Activated T-helper 17 cell treated with anti-CD3 and anti-CD28 coated beads, Interleukin-2, amount 50 U/mL, for 72 hours (primary cell): ENCODE measurements at places on chromosomes 6 and 20. TPM values are rescaled to one million over a fixed set of nuclear protein-coding genes. Genes with fewer than 3 reads are reported as not detected.

PROKR2 gene
- not detected for total RNA-seq

HLA-DQA2 gene
- total RNA-seq, result 0.17 TPM

SIRPD gene
- not detected for total RNA-seq

DEFB124 gene
- not detected for total RNA-seq

FOXQ1 gene
- total RNA-seq, result not detected

VSTM2L gene
- total RNA-seq, result not detected

BIRC7 gene
- not detected for total RNA-seq

ATXN1 gene
- total RNA-seq, result 115 TPM

SLC22A3 gene
- total RNA-seq, result not detected

MUCL3 gene
- not detected for total RNA-seq

MAP1LC3A gene
- 4.6 TPM for total RNA-seq

MMP24 gene
- total RNA-seq, result not detected

- no peak for ATAC-seq
These were observed 258.1 kb downstream of the BMP2 start for GRCh38 chr20:7025635-7026034.

DNA sequence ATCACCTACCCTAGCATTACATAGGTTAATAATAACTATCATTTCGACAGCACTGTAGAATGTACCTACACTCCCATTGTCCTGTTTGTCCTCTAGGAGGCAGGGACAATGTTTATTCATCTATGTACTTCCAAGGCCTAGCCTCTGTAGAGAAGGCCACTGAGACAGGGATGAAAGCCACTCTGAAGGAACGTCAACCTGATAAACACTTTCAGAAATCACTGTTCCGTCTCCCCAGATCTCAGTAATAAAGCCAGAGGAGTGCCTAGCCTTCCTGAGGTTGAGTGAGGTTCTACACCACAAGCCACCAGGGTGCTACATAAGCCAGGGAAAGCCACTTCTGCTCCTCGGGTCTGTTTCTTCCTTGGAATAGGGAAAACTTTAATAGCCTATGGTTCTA, 44.8 kb downstream of the POPDC3 start:
- no peak for ATAC-seq

DNA sequence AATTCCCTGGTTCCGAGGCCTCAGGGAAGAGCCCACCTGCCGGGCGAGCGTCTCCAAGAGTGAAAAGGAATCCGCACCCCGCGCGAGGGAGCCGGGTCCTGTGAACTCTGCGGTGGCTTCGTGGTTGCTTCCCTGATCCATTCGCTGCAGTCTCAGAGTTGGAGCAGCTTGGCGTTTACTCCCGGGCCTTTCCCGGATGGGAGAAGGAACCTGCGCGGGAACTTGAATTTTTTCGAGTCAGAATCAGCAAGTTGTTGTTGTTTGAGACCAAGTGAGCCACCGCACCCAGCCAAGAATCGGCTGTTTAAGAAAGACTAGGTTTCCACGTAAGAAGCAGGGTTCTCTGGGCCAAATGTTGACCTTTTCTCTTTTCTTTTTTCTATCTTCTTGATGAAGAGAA, 12.9 kb downstream of the PRSS16 start:
- ATAC-seq, result no peak

- no peak for ATAC-seq
These were observed at the start of gene NHSL1 for GRCh38 chr6:138499303-138500018. TSS of gene NHSL1 (minus strand) at chr6:138499494. CDS start at chr6:138499290, 204 bp downstream.

- ATAC-seq, result no peak
These were observed 47.4 kb upstream of the DDR1 start for GRCh38 chr6:30836957-30837356.

- no peak for ATAC-seq
These were observed 116.7 kb upstream of the SSTR4 start for GRCh38 chr20:22918286-22918983.

DNA sequence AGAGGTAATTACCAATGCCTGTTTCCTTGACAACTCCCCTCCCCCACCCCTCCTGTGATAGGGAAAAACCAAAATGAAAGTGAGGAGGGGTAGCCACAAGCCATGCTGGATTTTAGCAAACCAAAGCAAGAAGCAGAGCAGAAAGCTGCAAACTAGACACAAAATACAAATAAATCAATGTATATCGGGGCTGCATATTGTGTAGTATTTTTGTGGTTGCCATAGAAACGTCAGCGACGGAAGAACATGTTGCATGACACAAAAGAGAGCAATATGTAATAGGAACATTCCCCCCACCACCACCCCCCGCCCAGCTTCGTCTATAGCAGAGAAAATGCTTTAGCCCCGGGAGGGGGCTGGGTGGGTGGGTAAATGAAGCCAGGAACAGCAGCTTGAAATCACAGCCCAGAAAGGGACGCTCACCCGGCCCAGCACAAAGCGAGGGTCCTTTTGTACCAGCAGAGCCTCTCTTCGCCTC, 548 bp downstream of the AGPAT4 start:
- peak; percentile 30 for ATAC-seq

DNA sequence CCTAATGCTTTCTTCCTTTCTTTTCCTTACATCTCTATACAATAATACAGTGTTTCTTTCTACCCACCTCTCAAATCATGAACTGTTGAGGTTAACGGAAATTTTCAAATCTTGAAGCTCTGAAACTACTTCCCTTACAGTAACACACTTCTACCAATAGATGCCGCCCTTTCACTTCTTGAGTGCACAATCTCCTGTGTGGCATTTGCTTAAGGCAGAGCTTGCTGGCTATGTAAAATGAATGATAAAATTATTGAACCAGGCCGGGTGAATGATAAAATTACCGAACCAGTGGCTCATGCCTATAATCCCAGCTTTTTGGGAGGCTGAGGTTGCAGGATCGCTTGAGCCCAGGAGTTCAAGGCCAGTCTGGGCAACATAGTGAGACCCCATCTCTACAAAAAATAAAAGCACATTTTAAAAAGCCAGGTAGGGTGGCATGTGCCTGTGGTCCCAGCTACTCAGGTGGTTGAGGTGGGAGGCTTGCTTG, 56.8 kb downstream of the KCNS1 start:
- peak; percentile 79 for ATAC-seq

GRCh38 chr20:3100480-3100879, 16.0 kb upstream of the AVP start:
- no peak for ATAC-seq

DNA sequence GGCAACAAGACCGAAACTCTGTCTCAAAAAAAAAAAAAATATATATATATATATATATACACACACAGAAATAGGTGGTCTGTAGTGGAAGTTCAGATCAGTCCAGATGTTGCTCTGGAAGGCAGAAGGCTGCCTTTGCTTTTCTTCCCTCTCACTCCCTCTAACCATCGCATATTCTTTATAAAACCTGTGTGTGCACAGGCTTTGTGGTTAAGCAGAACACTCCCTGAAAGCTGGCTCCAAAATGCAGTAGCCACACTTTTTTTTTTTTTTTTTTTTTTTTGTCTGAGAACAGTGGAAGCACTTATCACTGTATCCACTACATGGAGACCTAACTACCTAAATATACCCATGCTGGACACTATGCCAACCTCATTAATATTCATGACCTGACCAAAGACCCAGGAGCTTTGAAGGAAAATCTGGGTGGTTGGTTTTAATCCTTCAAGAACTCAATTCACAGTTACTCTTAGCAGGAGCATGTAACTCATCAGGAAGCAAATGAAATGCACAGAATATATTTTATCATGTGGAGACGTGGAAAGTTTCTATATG, 20.0 kb upstream of the GFOD1 start:
- ATAC-seq, result no peak

- ATAC-seq, result no peak
These were observed 7.6 kb upstream of the BTN3A3 start for GRCh38 chr6:26432627-26433201.

- ATAC-seq, result peak; percentile 87
These were observed 41.4 kb downstream of the DTNBP1 start for GRCh38 chr6:15621203-15622044.

GRCh38 chr6:13112921-13113320, 215.4 kb downstream of the TBC1D7 start:
- no peak for ATAC-seq

GRCh38 chr6:94227741-94228140, 808.4 kb upstream of the EPHA7 start:
- ATAC-seq, result no peak

- ATAC-seq, result no peak
These were observed 147.6 kb downstream of the SYNDIG1 start for GRCh38 chr20:24617080-24617432.

DNA sequence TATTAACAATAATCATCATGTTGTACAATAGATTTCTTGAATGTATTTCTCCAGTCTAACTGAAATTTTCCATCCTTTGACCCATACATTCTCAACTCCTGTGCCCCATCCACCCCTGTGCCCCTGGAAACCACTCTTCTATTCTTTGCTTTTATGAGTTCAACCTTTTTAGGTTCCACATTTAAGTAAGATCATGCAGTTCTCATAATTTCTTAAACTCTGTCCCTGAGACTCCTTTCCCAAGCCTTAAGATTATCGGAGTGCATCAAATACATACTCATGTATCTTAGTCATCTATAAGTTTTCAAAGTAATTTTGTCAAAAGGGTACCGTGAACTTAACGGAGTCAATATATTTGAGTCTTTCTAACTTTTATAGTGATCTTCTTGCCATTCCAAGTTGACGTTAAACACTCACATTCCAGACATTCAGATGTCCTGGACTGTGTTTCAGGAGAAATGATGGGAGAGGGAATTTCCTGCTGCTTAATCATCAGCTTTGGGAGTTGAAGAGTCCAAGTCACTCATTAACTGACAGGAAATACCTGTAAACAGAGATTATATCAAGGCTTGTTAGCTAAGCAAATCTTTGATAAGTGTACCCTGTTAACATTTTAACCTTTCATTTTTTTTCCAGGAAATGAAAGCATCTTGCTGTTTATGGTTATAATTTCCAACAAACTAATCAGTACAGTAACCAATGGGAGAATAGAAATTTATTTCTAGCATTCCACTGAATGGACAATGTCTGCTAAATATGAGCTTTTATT, 73.3 kb downstream of the ADGRG6 start:
- no peak for ATAC-seq

- ATAC-seq, result no peak
These were observed 50.0 kb downstream of the IL20RA start for GRCh38 chr6:136994782-136995181.

DNA sequence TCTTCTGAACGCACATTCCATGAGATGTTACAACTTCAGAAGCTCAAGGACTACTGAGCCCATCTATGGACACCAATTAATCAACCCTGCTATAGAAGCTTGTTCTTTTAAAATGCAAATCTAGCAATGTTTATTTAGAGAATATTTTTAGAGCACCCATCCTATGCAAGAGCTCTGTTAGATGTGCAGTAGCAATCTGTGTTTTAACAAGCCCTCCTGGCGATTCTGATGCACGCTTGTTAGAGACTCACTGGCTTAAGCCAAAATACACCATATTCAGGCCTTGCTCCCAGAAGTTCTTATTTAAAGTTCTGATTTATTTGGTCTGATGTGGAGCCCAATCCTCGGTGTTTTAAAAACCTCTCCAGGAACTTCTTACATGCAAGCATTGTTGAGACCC, 21.1 kb upstream of the ARG1 start:
- no peak for ATAC-seq

- no peak for ATAC-seq
These were observed 131.0 kb downstream of the ID4 start for GRCh38 chr6:19968201-19968600.

GRCh38 chr6:42771741-42772100, 10.1 kb upstream of the BICRAL start:
- ATAC-seq, result no peak

GRCh38 chr6:34534146-34534545, 22.0 kb downstream of the SPDEF start:
- ATAC-seq, result no peak

DNA sequence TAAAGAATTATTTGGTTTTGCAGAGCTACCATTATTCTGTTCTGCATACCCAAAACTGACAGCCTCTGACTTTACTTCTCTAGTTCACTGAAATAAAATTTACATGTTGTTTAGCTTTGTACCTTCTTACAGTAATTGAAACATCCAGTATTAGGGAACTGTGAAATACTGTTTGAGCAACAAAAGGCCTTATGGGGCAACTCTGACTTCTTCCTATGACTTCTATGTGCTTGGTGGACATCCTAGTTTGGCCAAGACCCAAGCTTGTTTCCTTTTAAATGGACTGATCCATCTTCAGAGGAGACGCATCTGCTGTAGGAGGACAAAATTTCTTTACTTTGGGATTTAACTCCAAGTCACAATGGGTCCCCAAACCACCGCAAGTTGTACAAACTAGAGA, 44.7 kb downstream of the NR2E1 start:
- ATAC-seq, result no peak

DNA sequence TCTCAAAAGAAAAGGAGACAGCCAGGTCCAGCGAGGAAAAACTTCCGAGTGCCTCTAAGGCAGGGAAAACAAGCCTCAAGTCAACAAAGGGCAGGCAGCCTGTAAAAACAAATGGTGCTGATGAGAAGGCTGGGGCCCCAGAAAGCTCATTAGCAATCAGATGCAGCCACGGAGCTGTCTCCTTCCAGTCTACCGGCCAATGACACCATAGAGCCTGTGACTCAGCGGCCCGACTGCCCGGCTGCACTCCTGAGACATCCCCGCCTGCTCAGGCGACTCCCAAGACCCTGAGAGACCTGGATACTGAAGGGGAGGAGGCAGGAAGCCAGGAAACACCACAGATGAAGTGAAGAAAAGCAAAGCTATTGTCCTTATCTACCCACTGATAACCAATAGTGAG, 120.1 kb upstream of the HDDC2 start:
- no peak for ATAC-seq

DNA sequence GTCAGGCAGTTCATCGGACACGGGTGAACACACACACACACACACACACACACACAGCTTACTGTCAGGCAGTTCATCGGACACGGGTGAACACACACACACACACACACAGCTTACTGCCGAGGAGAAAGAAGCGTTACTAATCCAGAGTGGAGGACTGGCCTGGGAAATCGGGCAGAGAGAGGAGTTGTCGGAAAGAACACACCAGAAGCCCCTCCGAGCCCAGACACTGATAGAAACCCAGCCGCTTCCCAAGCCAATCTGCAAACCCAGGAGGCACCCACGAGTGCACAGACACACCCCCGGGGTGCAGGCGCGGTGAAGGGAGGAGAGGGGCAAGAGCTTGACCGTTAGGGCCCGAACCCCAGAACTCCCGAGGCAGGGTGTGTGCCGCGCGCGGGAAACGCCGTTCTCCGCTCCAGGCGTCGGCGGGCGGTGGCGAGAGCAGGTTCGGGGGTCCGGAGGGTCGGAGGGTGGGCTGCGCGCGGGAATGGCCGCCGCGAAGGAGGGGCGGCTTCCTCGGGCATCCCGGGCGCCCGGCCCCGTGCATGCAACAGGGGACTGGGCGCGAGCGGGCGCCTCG, 636 bp downstream of the ELOVL2 start:
- ATAC-seq, result no peak
